ENCODE measurements at places on chromosomes 7 and 10. TPM values are rescaled to one million over a fixed set of nuclear protein-coding genes. Genes with fewer than 3 reads are reported as not detected.

The AFAP1L2 gene
- total RNA-seq = 0.06 TPM

The TMEM178B gene
- 10.9 TPM for total RNA-seq

The CALCR gene
- total RNA-seq = 0.17 TPM

The LIPF gene
- not detected for total RNA-seq

The PLA2G12B gene
- not detected for total RNA-seq

The KLHDC10 gene
- total RNA-seq = 48.0 TPM

The LBX1 gene
- 0.12 TPM for total RNA-seq

The TCAF2 gene
- total RNA-seq = 23.0 TPM

The SP8 gene
- total RNA-seq = 0.06 TPM

The HNRNPA2B1 gene
- 284 TPM for total RNA-seq

The CPA2 gene
- total RNA-seq = 0.75 TPM

The AKR1C4 gene
- not detected for total RNA-seq

The TRPV5 gene
- not detected for total RNA-seq

The CCDC3 gene
- total RNA-seq = 0.02 TPM

The PGAM2 gene
- total RNA-seq = not detected
